ENCODE measurements at places on chromosomes 13 and 19.

GRCh38 chr19:48663667-48664066 is 9.2 kb downstream of the NTN5 start:
- DNase-seq: no peak

DNA sequence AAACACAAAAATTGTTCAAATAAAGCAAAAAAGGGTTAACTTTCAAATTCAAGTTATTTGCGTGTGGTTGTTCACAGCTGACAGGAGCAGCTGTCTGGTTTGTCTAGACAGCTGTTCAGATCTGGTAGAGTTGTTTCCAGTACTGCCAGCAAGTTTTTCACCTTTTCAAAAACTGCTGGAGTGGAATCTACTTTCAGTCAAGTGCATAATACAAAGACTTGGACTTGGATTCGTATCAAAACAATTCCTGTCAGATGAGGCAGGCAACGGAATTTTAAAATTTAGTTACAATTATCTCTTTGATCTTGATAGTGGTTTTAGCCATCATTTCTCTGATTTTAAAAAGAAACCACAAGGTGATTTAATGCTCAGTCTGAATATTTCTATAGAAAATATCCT is 51.7 kb upstream of the EEF1AKMT1 start:
- no peak for DNase-seq

DNA sequence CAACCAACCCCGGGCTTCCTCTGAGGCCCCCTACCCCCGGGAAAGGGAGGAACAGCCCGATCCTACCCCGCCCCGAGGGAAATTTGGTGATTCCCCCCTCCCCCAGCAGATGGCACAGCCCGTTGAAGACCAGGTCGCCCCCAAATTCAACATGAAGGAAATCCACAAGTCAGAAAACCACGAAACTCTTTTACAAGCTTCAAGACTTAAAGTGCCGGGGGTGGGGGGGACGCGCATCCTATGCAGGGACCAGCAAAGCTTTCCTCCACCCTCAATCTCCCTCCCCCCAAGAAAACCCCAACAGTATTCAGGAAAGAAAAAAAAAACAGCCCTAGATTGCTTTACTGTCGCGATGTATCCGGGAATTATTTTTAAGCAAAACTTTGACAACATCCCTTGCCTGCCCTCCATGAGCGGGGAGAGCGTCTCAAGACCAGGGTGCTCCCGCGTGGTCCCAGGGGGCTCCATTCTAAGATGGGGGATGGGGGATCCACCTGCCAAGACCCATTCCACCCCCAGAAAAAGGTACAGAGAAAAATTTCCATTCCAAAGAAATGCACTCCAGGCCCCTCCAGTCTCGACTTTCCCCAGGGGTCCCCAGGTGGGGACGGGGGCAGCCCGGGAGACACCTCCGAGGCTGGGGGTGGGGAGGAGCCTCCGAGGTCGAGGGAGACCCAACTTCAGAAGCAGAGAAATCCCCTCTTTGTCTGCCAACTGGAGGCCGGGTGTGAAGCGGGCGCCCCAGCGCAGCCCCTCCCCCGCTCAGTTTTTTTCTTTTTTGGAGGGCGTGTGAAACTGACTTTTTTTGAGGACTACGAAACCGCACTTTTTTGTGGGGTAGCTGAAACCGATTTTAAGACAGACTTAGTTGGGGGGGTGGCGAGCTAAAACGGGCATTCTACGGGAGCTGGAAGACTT is 1.5 kb downstream of the TCF3 start:
- DNase-seq: peak; percentile 49

DNA sequence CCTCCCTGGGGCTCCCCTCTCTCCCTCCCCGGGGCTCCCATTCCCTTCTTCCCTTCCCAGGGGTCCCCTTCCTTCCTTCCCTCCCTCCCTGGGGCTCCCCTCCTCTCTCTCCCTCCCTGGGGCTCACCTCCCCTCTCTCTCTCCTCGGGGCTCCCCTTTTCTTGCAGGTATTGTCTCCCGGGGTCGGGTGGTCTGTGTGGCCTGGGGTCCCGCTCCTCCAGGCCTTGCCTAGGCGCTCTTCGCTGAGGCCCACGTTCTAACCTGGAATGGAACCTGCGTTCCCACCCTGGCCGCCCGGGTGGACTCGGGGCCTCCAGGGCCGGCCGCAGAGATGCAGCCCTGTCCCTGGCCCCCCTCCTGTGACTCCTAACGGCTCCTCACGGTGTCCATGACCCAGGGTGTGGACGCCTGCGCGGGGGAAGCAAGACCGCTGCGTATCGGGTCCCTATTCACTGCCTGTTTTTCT is 940 bp upstream of the DCUN1D2 start:
- DNase-seq: peak; percentile 25

GRCh38 chr13:111177921-111178320 is 62.8 kb downstream of the ARHGEF7 start:
- no peak for DNase-seq

GRCh38 chr19:12703046-12703445 is 6.6 kb upstream of the FBXW9 start:
- DNase-seq: peak; percentile 50

GRCh38 chr19:35045667-35046300 is 4.3 kb downstream of the HPN start:
- no peak for DNase-seq

GRCh38 chr19:15297416-15298224 is 34.7 kb downstream of the BRD4 start:
- DNase-seq: no peak

GRCh38 chr13:110989331-110989730 is 74.5 kb upstream of the ANKRD10 start:
- no peak for DNase-seq

DNA sequence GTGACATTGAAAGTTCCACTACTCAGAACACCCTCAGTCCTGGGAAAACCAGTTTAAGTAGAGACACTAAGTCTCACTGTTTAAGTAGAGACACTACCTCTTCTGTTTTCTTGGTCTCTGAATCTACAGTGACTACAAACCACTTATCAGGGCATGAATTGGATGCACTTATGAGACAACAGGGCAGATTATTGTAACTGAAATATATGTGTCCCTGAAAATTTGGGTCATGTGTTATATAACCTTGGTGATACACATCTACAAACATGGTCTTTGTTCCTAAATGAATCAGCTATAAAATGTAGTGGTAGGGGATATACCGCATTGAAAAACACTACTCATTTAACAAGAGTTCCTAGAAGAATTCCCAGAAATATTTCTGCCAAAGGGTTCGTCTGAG is 55.7 kb downstream of the SERP2 start:
- DNase-seq: no peak

DNA sequence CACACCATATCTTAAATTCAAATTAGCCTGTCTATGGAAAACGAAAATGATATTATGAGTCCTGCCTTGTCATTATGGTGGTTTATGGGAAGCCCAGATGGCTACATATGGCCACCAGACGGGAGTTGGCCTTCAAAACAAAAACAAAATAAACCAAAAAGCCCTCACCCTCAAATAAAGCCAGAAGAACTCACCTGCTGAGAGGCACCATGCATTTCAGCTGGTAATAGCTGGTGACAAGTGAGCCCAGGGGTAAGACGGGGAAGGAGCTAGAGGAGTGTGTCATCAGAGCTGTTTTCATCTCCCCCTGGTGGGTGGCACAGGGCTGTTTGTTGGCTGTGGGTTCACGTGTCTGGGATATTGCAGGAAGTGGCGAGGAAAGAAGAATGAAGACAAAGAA is 152.9 kb downstream of the EFNB2 start:
- DNase-seq: no peak

GRCh38 chr19:34044021-34044420 is 128.3 kb upstream of the LSM14A start:
- no peak for DNase-seq

- no peak for DNase-seq
Measured at GRCh38 chr19:1783874-1784273, 28.2 kb downstream of the ATP8B3 start.

DNA sequence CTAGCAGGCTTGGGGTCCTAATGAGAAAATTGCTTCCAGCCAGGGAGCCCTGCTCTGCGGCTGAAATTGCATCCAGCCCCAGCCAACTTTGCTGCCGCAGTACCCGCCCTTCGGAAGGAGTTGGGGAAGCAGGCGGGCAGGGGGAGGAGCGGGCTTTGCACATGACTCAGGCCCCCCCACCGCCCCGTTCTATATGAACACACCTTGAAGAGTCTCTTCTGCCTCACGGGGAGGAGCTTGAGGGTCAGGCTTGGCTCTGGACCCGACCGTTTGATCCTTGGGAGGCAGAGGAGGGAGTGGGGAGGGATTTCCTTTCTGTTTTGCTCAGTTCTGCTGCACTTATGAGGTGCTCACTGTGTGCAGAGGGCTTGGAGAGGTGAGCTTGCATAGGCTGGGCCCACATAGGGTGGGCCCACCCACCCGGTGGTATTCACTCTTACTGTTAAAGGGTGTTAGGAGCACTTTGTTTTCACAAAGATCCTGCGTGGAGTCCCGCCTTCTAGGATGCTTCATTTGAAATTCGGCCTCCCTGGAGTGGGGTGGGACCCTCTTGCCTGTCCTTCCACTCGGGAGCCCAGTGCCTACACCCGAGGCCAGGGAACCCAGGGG is 46.5 kb downstream of the LYL1 start:
- DNase-seq: no peak

DNA sequence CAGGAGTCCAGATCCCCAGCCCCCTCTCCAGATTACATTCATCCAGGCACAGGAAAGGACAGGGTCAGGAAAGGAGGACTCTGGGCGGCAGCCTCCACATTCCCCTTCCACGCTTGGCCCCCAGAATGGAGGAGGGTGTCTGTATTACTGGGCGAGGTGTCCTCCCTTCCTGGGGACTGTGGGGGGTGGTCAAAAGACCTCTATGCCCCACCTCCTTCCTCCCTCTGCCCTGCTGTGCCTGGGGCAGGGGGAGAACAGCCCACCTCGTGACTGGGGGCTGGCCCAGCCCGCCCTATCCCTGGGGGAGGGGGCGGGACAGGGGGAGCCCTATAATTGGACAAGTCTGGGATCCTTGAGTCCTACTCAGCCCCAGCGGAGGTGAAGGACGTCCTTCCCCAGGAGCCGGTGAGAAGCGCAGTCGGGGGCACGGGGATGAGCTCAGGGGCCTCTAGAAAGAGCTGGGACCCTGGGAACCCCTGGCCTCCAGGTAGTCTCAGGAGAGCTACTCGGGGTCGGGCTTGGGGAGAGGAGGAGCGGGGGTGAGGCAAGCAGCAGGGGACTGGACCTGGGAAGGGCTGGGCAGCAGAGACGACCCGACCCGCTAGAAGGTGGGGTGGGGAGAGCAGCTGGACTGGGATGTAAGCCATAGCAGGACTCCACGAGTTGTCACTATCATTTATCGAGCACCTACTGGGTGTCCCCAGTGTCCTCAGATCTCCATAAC is at the start of gene APOE:
TSS of gene APOE (plus strand) at position 360 of the 724 bp plus-strand sequence. CDS start 829 bp downstream, outside the sequence.
- no peak for DNase-seq

GRCh38 chr19:45693106-45693788 is 781 bp downstream of the QPCTL start:
- peak; percentile 88 for DNase-seq

- no peak for DNase-seq
Measured at GRCh38 chr13:72384186-72384823, 343.1 kb downstream of the MZT1 start.

GRCh38 chr19:32168111-32168510 is 177.3 kb upstream of the ZNF507 start:
- DNase-seq: no peak

DNA sequence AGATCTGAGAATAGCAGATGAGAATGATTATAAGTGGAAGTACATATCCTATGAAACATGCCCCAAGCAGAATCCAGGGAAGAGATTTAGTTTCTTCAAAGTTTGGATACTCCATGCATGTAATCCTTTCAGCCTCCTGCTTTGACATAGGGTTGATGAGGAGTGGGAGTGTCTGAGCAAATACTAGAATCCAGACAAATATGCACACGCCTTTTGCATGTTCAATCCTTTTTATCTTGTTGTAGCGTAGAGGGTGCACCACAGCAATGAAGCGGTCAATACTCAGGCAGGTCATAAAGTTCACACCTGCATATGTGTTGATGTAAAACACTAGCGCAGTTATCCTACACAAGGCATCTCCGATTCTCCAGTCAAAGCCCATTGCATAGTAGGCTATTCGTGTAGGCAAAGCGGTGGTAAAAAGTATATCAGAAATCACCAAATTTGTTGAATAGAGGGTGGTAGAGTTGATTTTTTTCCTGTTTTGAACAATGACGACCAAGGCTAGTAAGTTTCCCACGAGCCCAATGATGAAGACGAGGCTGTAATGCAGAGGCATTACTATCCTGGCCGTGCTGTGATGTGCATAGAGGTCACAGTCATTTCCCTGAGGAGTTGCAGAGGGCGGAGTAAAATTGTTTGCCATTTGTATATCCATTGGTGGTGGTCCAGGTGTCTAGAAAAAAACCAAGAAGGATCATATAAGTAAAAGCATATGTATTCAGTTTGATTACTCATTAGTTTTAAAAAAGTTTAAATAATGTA is 11.5 kb downstream of the GPR183 start:
- no peak for DNase-seq

- no peak for DNase-seq
Measured at GRCh38 chr13:24684600-24684998, 4.4 kb downstream of the ATP12A start.

- no peak for DNase-seq
Measured at GRCh38 chr13:48695776-48696175, 42.0 kb downstream of the CYSLTR2 start.
